ENCODE measurements at places on chromosomes 11 and 22.
A peak's percentile ranks its signal among the peaks of the same experiment; 100 is the strongest.

- peak; percentile 74 for DNase-seq
These were observed 577 bp upstream of the DKK3 start for GRCh38 chr11:12008790-12009616.

GRCh38 chr11:9210922-9211320 is 54.2 kb downstream of the DENND5A start:
- DNase-seq: no peak

DNA sequence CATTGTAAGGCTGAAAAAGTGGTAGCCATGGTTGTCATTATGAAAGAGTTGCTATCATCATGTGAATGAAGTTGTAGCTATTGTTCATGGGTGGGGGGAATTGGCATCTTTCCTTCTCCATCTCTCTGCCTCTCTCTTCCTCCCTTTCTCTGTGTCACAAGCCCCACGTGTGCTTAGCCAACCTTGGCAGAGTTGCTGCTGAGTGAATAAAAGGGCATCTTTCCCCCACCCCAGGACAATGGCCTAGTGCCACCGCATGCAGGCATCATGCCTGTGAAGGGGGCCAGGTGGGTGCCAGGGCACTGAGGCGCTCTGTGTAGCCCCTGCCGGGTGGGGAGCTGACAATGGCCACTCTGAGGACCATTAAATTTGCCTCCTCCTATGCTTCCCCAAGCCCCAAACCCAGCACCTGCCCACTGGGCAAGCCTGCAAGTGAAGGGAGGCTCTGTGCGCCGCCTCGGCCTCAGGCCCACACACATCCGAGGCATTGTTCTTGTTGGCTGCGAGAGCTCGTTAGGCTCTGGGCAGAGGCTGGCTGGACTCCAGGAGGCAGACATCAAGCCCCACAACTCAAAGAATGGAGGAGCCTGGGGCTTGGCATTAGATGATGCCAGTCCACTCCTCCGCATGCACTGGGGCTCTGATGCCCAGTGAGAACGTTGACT is 103.9 kb downstream of the SEZ6L start:
- no peak for DNase-seq

- no peak for DNase-seq
These were observed 96.5 kb downstream of the ME3 start for GRCh38 chr11:86575927-86576326.

DNA sequence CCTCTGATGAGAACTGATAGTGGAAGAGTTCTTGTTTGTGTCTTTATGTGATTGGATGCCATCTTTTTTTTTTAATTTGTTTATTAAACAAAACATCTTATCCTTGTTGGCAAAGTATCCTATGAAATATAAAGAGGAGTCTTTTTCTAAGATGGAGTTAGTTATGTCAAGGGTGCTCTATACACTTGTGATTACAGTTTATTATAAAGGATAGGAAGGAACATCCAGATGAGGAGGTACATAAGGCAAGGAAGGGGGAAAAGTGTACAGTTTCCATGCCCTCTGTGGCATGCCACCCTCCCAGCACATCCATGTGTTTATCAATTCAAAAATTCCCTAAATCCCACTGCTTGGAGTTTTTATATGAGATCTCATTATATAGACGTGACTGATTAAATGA is 7.4 kb upstream of the RBMXL2 start:
- DNase-seq: no peak

GRCh38 chr11:133443206-133443747 is 89.0 kb downstream of the OPCML start:
- no peak for DNase-seq

- DNase-seq: no peak
These were observed 25.4 kb upstream of the SORL1 start for GRCh38 chr11:121426476-121427399.

- DNase-seq: no peak
These were observed 9.1 kb downstream of the PIWIL4 start for GRCh38 chr11:94576306-94576705.
